ENCODE measurements at places on chromosomes 12 and 14.

- DNase-seq, result no peak
These were observed 135.1 kb downstream of the ERC1 start for GRCh38 chr12:1126091-1126490.

DNA sequence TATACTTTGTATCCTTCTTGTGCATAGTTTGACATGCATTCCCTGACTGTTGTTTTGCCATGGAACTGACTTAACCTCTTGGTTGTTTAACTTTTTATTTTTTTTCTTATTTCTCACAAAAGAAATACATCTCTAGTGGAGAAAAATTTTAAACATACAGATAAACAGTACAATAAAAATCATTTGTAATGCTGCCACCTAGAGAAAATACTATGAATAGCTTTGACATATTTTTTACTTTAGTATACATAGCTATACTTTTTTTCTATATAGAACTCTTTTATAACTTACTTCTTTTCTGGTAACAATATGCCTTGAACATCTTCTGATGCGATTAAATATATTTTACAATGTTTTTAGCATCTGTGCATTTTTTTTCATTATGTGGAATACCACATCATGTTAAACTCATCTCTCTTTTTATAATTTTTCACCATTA lies 184.5 kb downstream of the AKAP6 start:
- DNase-seq, result no peak

DNA sequence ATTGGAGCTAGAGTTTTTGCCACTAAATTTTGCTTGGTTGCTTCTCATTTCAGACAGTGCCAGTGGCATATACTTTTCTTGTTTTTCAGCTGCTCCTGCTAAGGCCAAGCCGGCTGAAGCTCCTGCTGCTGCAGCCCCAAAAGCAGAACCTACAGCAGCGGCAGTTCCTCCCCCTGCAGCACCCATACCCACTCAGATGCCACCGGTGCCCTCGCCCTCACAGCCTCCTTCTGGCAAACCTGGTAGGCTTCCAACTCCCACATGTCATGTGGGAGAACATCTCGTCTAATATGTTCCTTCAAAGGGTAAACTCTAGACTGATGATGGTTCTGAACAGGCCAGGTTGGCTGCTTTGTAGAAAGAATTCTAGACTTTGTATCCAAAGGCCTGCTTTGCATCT lies 11.0 kb downstream of the DLST start:
- no peak for DNase-seq

GRCh38 chr12:47808574-47809365 lies 10.9 kb downstream of the HDAC7 start:
- DNase-seq, result no peak

DNA sequence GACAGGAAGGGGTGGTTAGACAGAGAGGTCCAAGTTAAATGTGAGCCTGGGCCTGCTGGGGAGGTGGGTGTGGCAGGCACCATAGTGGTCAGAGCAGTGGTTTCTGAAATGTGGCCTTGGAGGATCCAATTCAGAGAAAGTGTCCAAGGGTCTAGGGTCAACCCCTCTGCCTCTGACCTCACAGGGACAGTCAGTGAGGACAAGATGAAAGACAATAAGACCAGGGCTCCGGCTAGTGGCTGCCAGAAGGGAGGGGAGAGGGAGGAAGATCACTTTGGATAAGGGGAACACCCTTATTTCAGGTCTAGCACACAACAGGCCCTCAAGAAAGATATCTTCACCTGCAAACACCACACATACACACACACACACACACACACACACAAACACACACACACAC lies 335.1 kb downstream of the MED13L start:
- DNase-seq, result no peak

- DNase-seq, result no peak
These were observed 49.3 kb upstream of the USP44 start for GRCh38 chr12:95600567-95600966.

DNA sequence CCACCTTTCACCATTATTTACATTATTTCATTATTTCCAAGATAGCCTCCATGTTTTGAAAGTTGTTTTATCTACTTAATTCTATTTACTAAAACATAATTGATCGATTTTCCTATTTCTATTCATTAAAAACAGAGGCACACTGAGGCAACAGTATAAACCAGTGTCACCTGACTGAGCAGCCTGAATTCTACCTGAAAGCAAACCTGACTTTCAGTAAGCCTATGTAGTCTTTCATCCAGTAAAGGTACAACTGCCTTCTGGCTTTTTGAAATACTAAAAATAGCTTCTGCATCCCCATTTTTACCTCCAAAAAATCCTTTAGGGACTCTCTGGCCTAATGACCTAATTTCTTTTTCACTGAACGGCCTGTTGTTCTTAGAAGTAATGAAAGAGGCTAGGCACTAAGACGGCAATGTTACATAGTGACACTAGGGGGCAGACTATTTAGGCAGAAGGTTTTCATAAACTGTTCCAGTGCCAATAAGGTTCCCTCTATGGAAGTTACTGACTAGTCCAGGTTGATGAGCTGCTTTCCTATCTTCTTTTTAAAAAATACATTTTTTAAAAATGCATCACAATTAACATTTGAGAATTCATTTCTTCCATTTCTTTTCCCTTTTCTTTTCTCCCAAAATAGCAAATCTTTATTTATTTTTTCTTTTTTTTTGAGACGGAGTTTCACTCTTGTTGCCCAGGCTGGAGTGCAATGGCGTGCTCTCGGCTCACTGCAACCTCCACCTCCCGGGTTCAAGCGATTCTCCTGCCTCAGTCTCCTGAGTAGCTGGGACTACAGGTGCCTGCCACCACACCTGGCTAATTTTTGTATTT lies 17.5 kb downstream of the ANAPC5 start:
- DNase-seq, result peak; percentile 40

DNA sequence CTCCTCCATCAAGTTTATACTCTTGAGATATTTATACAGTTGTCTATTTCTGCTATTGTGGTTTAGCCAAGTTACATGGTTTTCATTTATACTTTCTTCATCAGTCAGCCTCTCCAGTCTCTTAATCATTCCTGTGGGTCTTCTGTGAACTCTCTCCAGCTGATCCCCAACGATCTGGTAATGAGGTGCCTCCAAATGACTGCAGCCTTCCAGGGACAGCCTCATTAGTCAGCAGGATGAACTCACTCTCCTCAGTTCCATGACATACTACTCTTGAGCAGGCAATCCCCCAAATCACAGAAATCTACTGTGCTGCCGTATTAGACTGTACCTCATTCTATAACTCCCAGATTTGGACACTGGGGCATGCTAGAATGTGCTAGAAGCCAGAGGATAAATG lies 15.3 kb downstream of the AREL1 start:
- peak; percentile 28 for DNase-seq

DNA sequence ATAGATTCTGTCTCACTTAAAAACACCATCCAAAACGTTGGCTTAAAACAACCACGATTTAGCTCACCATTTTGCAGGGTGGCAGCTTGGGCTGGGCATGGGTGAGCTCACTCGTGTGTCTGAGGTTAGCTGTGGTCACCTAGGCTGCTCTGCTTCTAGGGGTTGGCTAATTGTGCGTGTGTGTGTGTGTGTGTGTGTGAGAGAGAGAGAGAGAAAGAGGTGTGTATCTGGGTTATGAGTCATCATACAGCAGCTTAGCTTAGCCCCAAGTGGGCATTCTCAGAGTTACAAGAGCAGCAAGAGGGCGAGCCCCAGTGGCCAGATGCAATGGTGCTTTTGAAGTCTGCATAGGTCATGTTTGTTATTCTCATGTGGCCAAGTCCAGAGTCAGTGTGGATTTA lies 6.0 kb downstream of the FBXW8 start:
- DNase-seq, result peak; percentile 29

DNA sequence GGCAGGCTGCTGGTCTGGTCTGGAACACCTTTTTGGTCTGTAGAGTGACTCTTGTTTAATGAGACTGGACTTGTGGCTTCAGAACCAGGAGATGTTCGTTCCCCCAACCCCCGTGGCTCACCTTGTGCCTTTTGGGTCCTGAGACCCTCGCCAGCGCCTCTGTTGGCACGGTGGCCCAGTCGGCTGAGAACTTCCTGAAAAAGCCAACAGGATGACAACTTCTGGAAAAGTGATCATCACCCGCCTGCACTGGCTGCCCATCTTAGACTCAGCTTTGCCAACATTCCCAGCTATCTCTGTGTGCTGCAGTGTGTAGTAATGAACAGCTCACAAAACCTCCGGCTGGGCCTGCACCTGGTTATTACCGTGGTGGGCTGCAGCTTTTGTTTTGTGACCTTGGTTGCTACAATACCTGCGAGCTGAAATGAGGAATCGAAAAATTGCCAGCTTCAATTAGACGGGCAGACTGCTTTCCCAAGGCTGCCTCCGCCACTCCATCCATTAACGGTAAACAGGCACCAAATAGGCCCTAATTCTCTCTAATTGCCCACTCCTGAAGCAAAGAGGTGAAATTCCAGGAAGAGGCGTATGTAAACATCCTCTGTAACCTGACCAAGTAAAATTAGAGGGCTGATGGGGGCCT lies 16.0 kb downstream of the MEG3 start:
- DNase-seq, result no peak

GRCh38 chr14:102593061-102593824 lies 794 bp downstream of the RCOR1 start:
- DNase-seq, result no peak

DNA sequence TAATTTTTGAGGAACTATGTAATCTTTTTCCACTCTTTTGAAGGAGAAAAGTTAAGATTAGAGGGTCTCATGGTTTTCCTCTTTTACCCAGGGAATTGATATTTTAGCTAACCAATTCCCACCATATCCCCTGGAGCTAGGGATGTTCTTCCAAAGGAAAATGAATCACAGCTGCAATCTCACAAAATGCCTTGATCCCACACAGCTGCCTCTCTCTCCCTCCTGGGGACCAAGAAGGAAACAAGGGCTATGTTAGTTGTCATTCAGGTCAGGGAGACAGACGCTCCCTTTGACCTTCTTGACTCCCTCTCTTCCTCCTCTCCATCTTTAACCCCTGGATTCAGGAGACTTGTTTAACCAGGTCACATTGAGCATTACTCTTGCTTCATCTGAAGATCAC lies 9.5 kb downstream of the DCN start:
- DNase-seq, result no peak

DNA sequence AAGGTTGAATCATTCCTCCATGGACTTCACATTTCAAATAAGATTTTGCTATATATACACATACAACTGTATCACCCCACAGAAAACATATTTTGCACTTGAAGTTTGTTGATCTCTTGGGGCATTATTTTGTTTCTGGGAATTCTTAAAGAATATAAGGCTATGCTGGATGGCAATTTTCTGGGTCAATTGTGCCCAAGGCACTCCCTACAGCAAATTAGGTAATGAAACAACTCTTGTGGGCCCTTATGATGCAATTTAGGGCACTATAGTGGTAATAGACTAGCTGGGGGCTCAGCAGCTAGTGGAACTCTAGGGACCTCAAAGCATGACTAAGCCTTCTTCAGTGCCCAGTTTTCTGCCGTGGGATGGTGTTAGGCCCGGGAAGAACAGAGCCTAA lies 444.4 kb downstream of the NRXN3 start:
- DNase-seq, result no peak

GRCh38 chr12:65318186-65318685 lies 39.8 kb downstream of the MSRB3 start:
- no peak for DNase-seq

GRCh38 chr12:2084553-2085296 lies 31.9 kb downstream of the CACNA1C start:
- DNase-seq, result peak; percentile 46

DNA sequence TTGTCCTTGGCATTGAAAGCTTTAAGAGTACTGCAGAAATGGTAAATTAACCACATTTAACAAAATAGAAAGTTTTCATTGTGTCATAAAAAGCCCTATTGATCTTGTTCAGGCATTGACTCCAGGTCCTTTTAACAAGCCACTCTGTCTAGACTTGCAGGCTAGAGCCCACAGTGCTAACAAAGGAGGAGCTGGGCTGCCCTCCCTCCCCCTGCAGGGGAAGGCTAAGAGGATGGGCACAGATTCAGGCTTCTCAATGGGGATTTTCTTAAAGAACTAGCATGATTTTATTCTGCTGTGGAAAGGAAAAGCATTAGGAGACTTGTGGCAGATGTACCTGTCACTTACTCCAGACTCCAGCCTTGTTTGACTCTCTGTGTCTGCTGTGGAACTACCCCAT lies 463.6 kb downstream of the NRXN3 start:
- no peak for DNase-seq

GRCh38 chr14:54312166-54312801 lies 84.5 kb upstream of the CDKN3 start:
- peak; percentile 67 for DNase-seq

GRCh38 chr12:64916411-64917261 lies 92.2 kb downstream of the TBC1D30 start:
- DNase-seq, result no peak

DNA sequence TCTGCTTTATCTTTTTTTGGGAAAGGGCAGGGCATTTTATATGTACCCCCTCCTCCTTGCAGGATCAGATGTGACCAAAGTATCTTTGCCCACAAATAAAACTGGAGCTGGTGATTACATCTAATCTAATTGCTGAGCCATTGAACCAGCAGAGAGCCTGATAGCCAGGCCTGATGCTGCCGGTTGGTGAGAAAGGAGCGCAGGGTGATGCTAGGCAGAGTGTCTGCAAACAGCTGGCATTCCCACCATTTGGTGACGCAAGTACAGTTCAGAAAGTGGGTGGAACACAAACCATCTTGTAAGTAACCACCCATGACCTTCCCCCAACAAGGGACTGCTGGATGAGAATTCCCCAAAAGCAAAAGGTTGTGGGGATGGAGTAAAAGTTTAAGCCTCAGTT lies 12.7 kb downstream of the DPPA3 start:
- DNase-seq, result no peak

- DNase-seq, result no peak
These were observed 62.9 kb downstream of the RFX4 start for GRCh38 chr12:106645465-106646330.

- DNase-seq, result no peak
These were observed 341.1 kb downstream of the EMP1 start for GRCh38 chr12:13537623-13538022.

DNA sequence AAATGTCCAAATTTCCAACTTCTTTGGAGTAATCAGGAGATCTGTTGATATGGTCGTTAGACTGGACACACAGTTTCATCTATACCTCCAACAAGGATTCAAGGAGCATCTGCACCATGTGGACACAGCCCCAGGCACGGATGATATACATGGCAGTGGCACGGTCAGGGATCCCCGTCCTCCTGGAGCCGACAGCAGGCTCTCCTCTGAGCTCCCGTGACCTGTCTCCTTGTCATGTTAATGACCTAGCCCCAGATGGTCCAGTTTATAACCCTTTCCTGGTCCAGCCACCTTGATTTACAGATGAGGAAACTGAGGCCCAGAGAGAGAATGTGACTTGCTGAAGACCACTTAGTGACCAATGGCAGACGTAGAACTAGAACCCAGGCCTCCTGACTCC lies 16.5 kb upstream of the SERPINA4 start:
- DNase-seq, result no peak

- DNase-seq, result peak; percentile 32
These were observed 41.9 kb downstream of the ATP23 start for GRCh38 chr12:57983146-57983857.

- no peak for DNase-seq
These were observed 4.8 kb downstream of the CKB start for GRCh38 chr14:103517721-103518421.

GRCh38 chr14:69259527-69260189 lies at the start of gene GALNT16:
TSS of gene GALNT16 (plus strand) at chr14:69260158. CDS start at chr14:69260291, 133 bp downstream.
- DNase-seq, result no peak
